ENCODE measurements at places on chromosomes 2 and 18.

DNA sequence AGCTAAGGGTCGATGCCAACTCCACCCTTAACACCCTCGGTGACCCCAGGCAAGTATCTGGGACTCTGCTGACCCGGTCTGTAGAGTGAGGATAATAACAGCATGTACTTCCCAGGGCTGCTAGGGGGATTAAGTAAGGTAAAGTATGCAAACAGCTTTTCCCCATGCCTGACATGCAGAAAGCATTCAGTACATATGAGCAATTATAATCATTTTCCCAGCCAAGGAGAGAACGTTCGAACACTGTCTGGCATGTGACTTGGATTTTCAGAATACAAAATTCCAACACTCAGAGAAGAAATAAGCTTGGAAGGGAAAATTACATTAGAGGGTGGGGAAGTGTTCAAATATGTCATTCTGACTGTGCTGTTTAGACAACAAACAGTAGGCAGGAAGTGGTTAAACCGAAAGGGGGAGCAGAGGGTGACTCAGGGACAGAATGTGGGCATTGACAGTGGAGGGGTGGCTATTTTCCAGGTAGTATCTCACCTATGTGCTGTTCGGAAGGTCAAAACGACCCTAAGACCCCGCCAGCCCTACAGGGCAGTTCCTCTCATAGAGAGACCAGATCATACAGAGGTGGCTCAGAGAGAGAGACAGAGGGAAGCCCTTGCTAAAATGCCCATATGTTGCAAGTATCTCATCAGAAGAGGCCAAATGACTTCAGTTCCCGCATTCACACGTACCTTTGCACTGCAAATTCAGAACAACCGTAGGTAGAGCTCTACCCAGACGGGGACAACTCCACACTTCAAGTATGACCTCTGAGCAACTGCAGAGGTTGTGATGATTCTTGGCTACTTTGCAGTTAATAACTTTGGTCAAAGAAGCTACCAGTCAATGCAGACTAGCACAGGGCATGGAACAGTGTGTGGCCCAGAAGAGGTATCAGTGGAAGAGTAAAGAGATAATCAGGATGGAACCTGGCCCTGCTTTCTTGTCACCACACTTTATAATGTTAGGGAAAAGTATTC lies 14.8 kb downstream of the ASPRV1 start:
- DNase-seq: no peak

GRCh38 chr2:207825045-207825954 lies 55.6 kb upstream of the FZD5 start:
- no peak for DNase-seq

DNA sequence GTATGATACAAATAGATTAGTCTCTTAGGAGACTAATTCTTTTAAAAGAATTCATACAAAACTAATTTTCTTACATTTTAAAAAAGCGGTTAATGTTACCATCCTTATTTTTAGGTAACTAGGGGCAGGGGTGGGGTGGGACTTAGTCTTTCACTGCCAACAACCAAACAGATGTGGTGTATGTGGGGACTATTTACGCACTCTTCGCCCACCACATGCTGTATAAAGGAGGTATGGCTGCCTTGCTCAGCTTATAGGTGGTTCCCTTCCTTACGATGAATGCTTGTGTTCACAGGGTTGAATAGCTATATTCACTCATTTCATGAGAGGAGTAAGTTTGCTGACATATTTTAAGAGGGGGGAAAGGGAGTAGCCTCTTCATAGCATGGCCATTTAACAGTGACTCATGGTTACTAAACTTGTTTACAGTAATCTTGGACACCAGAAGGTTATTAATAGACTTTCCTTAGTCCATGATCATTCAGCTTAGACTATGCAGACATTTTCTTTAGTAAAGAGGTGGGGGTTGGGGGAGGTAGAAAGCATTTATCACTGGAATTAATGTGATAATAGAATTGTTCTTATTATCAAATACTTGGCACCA lies 61.8 kb downstream of the CAB39 start:
- no peak for DNase-seq

DNA sequence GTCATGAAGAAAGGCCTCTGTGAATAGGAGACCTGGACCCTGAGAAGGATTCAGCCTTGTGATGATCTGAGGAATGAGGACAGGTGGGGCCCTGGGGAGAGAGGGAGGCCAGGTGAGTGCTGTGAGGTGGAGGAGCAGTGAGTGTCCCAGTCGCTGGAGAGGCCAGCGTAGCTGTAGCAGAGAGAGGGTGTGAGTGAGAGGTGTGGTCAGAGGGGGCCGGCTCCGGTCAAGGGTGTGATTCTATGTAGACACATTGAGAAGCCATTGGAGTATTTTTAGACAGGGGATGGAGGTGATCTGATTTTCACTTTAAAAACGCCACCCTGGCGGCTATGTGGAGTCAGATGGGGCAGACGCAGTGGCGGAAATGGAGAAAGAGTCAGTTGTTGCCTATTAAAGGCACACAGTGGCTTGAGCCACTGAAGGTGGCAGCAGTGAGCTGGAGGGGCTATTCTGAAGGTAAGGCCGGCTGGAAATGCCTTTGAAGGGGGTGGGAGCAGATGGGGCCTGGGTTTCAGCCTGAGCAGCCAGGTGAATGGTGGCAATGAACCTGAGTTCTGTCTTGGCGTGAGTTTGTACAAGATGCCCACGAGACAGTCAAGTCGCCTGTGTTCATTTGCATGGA lies 55.6 kb downstream of the GREB1 start:
- no peak for DNase-seq

DNA sequence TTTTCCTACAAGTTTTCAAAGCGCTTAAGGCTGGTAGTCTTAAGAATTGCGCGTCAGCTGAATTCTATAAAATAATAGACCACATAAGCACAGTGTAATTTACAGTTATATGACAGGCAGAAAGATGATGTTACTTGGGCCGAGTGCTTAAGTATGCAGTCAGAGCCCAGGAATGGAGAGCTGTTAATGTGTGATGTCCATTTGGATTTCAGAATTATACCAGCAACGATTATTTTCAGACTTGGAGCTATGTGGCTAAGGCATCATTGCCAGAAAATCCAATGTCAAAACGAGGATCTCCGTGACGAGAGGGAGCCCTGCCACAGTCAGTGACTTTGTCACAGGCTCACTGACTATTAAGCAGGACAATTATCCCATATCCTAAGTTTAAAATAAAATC lies 3.4 kb downstream of the KLF7 start:
- DNase-seq: no peak
